ENCODE measurements at places on chromosomes 6 and 20. TPM values are rescaled to one million over a fixed set of nuclear protein-coding genes. Genes with fewer than 3 reads are reported as not detected.

Gene OXT
- 0.18 TPM for total RNA-seq

Gene TFAP2C
- under 0.01 TPM for total RNA-seq

Gene TRIM40
- total RNA-seq = not detected

Gene FOXQ1
- total RNA-seq = 0.14 TPM

Gene MYCT1
- total RNA-seq = under 0.01 TPM

Gene NKX2-2
- total RNA-seq = not detected

Gene SLC13A3
- 2.7 TPM for total RNA-seq

Gene ERVFRD-1
- not detected for total RNA-seq

Gene CTCFL
- not detected for total RNA-seq

Gene RRAGD
- 0.14 TPM for total RNA-seq

Gene WFDC5
- not detected for total RNA-seq

Gene NHSL1
- 6.8 TPM for total RNA-seq

Gene C6orf118
- total RNA-seq = not detected

Gene EPPIN
- not detected for total RNA-seq

Gene TSPYL1
- total RNA-seq = 78.4 TPM

Gene BANF2
- not detected for total RNA-seq
